ENCODE measurements at places on chromosomes 16 and 17.

GRCh38 chr16:50251375-50252081 lies 14.8 kb upstream of the ADCY7 start:
- DNase-seq, result no peak

GRCh38 chr16:87454391-87454790 lies 38.4 kb downstream of the ZCCHC14 start:
- no peak for DNase-seq

DNA sequence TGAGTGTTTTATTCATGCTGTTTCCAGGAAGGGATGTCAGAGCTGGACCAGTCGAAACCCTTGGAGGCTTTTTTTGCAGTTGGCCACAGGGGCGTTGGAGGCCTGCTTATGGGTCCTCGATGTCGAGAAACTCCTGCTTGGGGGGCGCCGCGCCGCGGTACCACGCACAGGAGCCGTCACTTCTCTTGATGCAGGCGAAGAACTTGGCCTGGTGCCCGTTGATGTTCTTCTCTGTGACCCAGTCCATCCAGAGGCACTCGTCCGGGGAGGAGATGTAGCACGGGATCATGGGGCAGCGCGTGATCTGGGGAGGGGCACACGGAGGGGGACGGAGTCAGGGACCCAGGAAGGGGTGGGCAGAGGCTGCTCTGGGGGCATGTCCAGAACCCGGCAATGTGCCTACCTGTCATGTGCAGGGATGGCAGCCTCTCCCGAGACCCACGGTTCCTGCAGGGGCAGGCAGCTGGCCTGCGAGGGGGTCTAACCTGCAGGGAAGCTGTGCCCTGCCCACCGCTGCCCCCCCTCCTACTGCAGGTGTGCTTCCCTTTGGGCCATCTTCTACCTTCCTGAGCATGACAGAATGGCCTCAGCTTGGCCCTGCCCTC lies 15.0 kb upstream of the USP36 start:
- DNase-seq, result no peak

- DNase-seq, result no peak
Observed at GRCh38 chr16:30481381-30481780, 8.8 kb downstream of the ITGAL start.

- DNase-seq, result no peak
Observed at GRCh38 chr17:4206962-4207361, 56.8 kb downstream of the ANKFY1 start.

DNA sequence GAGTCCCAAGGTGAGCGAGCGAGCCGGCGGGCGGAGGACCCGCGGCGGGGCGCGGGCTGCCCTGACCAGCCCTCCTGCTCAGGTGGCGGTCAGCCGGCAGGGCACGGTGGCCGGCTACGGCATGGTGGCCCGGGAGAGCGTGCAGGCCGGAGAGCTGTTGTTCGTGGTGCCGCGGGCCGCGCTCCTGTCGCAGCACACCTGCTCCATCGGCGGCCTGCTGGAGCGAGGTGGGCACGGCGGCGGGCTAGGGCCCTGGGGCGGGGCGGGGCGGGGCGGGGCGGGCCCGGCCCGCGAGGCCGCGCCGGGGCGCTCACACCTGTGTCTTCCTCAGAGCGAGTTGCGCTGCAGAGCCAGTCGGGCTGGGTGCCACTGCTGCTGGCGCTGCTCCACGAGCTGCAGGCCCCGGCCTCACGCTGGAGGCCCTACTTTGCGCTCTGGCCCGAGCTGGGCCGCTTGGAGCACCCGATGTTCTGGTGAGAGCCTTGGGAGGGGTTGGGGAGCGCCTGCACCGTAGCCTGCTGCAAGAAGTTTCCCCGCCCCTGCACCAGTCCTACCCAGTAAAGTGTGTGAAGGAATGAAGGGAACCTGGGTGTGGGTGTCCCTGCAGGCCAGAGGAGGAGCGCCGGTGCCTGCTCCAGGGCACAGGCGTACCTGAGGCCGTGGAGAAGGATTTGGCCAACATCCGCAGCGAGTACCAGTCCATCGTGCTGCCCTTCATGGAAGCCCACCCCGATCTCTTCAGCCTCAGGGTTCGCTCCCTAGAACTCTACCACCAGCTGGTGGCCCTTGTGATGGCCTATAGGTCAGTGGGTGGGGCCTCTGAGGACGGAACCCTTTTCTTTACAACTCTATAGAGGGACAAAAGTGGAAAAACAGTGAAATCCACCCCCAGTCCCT lies 802 bp downstream of the SETD6 start:
- DNase-seq, result peak; percentile 17
